Tibial nerve (tissue), 4 donors: ENCODE measurements at places on chromosomes 6 and 20. TPM values are rescaled to one million over a fixed set of nuclear protein-coding genes. Genes with fewer than 3 reads are reported as not detected.

DNA sequence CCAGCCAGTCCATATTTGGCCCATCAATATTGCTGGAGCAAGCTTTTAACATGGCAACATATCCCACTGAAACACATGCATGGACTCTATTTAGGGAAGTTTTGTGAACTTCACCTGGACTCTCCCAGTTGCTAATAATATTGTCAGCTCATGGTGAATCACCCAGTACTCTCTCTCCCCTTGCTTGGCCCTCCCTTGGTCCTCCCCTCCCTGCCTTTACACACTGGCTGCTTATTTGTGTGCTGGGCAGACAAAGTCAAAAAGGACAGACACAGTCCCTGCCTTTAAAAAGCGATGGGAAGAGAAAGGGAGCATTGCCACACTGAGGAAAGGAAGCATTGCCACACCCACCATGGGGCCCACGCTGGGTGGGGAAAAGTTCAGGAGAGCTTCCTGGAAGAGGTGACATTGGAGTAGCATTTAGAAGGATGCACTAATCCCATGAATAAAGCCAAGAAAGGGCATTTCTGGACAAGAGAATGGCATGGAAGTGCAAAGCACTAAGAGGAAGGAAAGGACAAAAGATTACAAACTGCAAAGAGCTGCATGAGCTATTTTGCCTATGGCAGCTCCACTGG lies 143.4 kb upstream of the EXOC2 start:
- H3K4me1 ChIP-seq: no peaks in the 10 kb centered on the region
- no peaks in the 10 kb centered on the region for H3K36me3 ChIP-seq
- H3K27me3 ChIP-seq: no peaks in the 10 kb centered on the region
- H3K27ac ChIP-seq: no peak overlapping the region

DNA sequence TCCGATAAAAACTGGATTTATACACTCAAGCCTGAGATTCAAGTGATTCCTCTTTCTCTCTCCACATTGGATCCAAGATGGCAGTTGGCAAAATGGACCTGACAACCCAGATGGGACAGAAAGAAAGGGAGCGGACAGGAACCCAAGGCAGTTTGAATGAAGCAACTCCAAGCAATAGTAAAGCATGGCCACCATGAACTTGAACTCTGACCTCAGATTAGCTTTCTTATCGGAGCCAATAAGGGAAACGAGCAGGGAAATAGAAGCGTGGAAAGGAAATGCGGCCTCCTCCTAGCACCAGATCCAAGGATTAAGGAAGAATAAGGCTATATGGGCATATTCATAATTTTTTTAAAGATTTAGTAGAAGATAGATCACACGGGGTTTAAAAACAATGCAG lies 213.4 kb upstream of the RIN2 start:
- H3K4me3 ChIP-seq: no peak overlapping the region
- no peak for DNase-seq
- H3K4me1 ChIP-seq: no peaks in the 10 kb centered on the region
- no peak overlapping the region for H3K27ac ChIP-seq
- H3K36me3 ChIP-seq: no peaks in the 10 kb centered on the region

PTCRA gene
- total RNA-seq: not detected

- H3K4me3 ChIP-seq: peak overlapping the region; percentile 39
- no peak for DNase-seq
- H3K4me1 ChIP-seq: no peaks in the 10 kb centered on the region
- H3K27ac ChIP-seq: peak overlapping the region; percentile 93
Measured at GRCh38 chr20:57711311-57711712, 1.5 kb upstream of the PMEPA1 start.

ENTPD6 gene
- total RNA-seq: 65.3 TPM

- DNase-seq: no peak
- H3K36me3 ChIP-seq: no peaks in the 10 kb centered on the region
- no peaks in the 10 kb centered on the region for H3K4me1 ChIP-seq
Measured at GRCh38 chr6:104017410-104018381, 842.0 kb downstream of the HACE1 start.

ADAM33 gene
- total RNA-seq: 322 TPM

TREML1 gene
- total RNA-seq: 0.63 TPM

GRCh38 chr6:151805286-151805840 lies 2.1 kb upstream of the ESR1 start:
- DNase-seq: no peak
- no peaks in the 10 kb centered on the region for H3K4me1 ChIP-seq
- no peaks in the 10 kb centered on the region for H3K27me3 ChIP-seq
- no peak overlapping the region for H3K27ac ChIP-seq
- H3K4me3 ChIP-seq: no peak overlapping the region

NNAT gene
- total RNA-seq: 2.7 TPM

DNA sequence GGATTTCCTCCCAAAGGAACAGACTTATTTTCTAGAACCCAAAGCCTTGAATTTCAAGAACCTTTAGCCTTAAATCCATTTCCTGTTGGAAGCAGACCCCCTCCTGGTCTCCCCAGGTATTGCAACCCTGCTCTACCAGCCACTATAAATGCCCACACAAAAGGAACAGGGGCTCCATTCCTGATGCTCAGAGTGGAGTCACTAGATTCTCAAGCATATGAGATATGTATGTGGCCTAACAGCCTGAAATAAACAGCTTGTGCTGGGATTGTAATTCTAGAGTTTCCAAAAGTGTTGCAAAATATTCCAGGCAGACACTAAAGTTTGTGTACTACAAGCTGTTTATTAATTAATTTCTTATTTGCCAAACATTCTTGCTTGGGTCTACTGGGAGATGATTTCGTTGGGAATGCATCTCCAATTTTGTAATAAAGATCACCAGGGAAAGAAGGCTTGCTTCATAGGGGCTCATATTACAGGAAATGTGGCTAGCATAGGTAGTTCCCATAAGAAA lies 44.8 kb downstream of the RIPOR3 start:
- no peak overlapping the region for H3K4me3 ChIP-seq
- no peak overlapping the region for H3K27ac ChIP-seq
- H3K36me3 ChIP-seq: no peaks in the 10 kb centered on the region
- no peaks in the 10 kb centered on the region for H3K27me3 ChIP-seq

- no peaks in the 10 kb centered on the region for H3K27me3 ChIP-seq
- H3K4me1 ChIP-seq: peaks cover 58% of the 10 kb centered on the region
- H3K4me3 ChIP-seq: no peak overlapping the region
- DNase-seq: no peak
Measured at GRCh38 chr20:41234041-41234440, 83.5 kb downstream of the ZHX3 start.
